ENCODE measurements at places on chromosomes 16 and 17.

DNA sequence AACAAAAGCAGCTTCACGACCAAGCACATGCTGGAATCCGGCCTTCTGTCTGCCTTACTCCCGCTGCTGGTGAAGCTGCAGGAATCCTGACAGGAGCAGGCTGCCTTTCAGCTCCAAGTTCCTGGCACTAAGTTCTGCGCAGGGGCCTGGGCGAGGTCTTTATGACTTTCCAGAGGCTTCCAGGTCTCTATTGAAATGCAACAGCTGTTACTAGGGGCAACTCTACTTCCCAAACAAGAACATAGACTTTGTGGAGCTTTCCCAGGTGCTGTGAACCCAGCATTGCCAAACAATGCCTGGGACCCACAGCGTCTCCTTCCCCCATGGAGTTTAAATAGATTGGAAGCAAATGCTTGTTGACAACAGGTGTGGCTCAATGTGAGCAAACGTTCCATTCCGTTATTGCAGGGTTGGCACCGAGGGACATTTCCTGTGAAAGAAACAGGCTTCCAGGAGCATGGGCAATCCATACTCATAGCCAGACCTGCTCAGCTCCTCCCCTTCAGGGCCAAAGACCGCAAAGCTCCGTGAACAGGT lies 156.0 kb downstream of the CDH13 start:
- no peak for DNase-seq

DNA sequence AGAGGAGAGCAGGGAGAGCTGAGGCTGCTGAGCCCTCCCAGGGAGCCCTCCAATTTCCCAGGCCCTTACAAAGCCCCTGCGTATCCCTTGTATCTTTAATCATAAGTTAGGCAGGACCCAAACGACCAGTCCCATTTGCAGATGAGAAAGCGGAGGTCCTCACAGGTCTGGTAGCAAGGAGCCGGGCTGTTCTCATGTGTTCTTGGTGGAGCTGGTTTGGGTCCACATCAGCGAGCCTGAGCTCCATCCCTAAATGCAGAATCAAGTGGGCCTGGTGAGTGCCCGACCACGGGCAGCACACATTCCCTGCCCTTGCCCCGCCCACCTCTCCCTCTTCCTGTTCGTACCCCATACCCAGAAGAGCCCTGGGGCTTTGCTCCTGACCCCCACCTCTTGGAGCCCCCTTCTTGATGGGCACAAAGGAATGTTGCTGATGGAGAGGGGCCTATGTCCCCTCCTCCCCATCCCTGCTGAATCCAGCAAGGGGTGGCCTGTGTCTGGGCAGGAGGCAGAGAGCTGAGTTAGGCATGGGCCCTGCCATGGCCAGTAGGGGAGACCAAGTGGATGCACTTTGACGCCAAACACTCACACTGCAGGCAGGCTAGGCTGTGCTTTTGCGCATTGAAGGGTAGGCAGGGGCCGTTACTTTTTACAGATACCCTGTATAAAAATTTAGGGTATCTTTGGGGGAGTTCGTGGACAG lies 18.3 kb upstream of the ADCY7 start:
- DNase-seq, result no peak

GRCh38 chr16:66289986-66290385 lies 76.5 kb upstream of the CDH5 start:
- DNase-seq, result no peak

DNA sequence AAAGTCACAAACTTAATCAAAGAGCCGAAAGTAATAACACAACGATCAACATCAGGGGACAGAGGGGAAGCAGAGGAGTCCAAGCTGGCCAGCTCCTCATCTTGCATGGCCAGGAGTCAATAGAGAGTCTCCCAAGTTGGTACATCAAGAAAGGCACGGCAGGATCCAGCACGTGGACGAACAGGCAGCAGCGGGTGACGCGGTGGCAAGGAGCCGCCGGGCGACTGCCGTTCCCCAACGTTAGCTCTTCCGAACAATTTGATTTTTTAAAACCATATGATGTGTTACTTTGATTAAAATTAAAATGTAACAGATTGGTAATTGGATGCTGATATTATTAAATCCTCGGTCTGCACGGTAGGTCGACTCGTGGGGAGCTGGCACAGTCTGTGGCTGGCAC lies 81.8 kb upstream of the DOC2B start:
- DNase-seq, result no peak

DNA sequence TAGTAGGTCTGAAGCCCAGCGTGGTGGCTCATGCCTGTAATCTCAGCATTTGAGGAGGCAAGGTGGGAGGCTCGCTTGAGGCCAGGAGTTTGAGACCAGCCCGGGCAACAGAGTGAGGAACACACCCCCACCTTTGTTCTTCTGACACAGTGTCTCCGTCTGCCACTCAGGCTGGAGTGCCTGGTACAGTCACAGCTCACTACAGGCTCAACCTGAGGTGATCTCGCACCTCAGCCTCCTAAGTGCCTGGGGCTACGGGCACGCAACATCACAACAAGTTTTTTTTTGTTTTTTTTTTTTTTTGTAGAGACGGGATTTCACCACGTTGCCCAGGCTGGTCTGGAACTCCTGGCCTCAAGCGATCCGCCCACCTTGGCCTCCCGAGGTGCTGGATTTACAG lies 6.7 kb upstream of the TLCD3A start:
- no peak for DNase-seq

DNA sequence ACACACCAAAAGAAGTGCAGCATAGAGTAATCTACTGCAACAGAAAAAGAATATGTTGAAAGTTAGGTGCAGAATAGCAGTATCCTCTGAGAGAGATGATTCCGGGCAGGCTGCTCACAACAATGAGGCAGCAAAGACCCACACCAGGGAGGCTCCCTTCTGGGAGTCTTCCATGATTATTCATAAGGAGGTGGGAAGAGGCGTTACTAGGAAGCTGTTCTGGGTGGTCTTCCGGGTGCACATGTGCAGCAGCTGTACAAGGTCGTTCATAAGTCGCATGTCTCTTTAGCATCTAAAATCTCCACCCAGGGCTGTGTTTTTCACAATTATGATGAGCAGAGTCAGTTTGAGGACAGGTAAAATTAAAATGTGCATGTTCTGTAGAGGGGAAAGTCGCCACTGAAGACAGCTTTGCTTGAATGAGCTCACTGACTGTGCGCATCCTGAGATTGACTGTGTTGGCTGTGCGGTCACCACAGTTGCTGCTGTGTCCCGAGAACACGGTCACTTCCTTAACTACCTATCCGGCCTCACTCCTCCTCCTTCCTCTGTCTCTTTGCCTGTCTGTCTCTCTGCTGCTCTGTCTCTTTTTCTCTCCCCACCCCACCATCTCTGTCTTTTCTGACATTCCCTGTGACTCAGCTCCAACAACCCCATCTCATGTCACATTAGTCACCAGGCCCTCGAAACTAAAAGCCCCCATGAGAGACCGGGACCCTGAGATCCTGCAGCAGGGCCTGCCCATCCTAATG lies 125.5 kb upstream of the HSBP1 start:
- DNase-seq, result no peak

DNA sequence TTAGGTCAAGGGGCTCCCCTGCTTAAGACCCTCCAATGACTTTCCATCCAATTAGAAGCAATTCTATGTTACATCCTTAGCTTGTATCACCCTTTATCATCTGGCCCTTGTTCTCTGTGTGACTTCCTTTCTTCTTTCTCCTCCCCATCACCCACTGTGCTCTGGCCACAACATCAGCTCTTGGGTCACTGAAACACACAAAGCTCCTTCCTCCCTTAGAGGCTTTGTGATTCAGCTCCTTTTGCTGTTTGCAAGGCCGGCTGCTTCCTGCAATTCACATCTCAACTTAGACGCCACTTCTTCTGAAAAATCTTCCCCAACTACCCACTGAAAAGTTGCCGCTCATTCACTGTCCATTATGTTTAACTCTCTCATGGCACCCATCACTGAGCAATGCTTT lies 130.9 kb upstream of the CACNG3 start:
- no peak for DNase-seq

GRCh38 chr17:8685381-8685780 lies 54.9 kb upstream of the MYH10 start:
- no peak for DNase-seq

DNA sequence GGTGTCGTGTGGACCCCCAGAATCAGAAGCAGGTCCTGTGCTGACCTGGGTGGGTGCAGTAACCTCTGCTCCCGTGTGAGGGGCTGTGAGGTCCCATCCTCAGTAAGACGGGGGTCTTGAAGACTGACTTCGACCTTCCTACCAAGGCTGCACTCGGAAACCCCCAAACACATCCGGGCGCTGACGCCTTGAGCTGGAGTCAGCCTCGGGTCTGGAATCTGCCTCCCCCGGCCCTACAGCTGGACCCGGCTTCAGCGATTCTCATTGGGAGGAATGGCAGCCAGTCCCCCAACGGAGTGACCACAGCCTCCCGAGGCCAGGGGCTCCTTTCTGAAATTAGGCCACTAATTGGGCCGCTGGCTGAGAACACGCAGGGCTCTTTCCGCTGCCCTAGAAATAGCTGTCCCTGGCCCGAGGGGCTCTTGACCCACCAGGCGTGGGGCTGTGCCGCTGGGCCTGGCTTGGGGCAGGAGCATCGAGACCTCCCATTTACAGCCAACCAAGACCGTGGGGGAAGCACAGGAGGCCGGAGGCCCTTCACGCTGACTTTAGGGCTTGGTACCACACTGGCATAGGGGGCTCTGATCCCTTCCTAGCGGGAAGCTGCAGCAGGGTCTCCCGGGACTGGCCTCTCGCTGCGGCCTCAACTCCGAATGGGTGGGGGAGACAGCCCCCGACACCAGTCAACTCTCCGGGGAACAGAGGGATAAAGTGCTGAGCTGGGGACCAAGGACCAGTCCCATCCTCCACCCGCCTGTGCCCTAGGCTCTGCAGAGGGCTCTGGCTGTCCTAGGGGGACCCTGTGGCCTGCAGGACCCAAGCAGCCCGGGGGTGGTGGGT lies 2.6 kb upstream of the GNG13 start:
- no peak for DNase-seq

DNA sequence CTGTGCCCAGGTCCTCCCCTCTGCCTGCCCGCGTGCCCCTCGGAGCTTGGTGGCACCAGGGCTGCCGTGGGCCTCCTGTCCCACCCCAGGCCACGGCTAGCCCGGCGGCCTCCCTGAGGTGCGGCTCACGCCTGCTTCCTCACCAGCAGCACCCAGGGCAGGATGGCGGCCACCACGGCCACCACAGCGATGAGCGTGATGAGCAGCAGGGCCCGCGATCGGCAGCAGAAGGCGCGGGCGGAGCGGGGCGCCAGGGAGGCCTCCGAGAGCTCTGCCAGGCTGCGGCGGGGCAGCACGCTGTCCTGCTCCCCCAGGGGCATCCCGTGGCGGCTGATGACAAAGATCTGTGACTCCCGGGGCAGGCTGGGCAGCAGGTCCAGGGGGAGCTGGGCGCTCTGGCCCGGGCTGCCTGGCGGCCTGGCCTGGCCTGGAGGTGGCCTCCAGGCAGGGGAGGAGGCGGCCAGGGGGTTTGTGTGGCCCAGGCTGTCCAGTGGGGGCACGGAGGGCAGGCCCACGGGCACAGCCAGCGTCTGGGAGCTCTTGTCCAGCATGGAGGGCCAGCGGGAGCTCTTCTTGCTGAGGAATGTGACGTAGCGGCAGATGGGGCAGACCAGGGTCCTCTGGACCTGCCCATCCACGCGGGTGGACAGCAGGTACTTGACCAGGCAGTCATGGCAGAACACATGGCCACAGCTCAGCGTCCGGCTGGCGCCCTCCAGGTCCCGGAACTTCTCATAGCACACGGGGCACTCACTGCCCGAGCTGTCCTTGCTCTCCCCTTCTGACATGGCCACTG lies 4.8 kb downstream of the RNF222 start:
- DNase-seq, result no peak

GRCh38 chr17:916315-916714 lies 63.3 kb downstream of the NXN start:
- no peak for DNase-seq
